ENCODE measurements at places on chromosomes 2 and 18.

- no peak for DNase-seq
These were observed 1616.8 kb upstream of the ACVR2A start for GRCh38 chr2:146228020-146228393.

- peak; percentile 87 for DNase-seq
These were observed 35.8 kb downstream of the SH3RF3 start for GRCh38 chr2:109164739-109165221.

- no peak for DNase-seq
These were observed 19.2 kb downstream of the CWC22 start for GRCh38 chr2:179987916-179988315.

- DNase-seq: no peak
These were observed 707 bp upstream of the SERPINB7 start for GRCh38 chr18:63774511-63774910.

DNA sequence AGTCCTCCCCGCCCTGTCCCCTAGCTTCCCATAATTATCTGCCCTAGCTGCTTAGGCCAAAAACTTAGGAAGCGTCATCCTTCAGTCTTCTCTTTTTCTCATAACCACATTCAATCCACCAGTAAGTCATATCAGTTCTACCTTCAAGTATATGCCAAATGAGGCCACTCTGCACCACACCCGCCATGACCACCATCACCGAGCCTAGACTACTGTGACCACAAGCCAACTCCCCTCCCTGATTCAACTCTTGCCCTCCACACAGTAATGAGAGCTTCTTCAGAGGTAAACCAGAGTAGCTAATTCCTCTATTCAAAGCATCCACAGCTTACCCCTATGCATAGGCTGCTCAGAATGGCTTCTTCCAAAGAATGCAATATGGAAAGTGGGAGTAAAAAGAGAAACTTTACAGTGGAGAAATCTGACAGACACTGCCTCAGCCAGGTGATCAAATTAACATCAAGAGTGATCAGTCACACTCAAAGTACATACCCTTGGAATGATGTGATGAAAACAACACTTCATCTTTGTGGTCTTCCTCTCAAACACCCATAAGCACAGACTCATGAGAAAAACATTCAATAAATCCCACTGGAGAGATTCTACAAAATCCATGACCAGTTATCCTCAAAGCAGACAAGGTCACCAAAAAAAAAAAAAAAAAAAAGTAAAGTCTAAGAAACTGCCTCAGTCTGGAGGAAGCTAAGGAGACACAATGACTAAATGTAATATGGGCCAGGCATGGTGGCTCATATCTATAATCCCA is 17.7 kb downstream of the MBOAT2 start:
- DNase-seq: peak; percentile 89

- DNase-seq: peak; percentile 19
These were observed 281.3 kb downstream of the STK39 start for GRCh38 chr2:167965907-167966761.

DNA sequence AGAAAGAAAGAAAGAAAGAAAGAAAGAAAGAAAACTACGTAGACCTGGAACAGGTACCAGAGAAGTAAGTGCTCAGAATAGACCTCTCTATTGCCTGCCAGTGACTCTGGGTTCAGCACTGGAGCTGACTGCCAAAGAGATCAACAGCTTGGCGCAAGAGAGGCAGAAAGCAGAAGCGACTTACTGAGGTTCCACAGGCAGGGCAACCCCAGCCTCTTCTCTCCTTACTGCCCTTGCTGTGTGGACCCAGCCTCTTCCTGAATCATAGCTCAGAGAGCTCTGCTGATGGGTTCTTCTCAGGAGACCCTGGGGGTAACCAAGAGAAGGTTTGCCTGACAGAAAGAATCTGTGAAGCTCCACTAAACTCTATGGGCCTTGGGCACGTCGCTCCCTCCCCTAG is 7.1 kb downstream of the CAPN13 start:
- no peak for DNase-seq

DNA sequence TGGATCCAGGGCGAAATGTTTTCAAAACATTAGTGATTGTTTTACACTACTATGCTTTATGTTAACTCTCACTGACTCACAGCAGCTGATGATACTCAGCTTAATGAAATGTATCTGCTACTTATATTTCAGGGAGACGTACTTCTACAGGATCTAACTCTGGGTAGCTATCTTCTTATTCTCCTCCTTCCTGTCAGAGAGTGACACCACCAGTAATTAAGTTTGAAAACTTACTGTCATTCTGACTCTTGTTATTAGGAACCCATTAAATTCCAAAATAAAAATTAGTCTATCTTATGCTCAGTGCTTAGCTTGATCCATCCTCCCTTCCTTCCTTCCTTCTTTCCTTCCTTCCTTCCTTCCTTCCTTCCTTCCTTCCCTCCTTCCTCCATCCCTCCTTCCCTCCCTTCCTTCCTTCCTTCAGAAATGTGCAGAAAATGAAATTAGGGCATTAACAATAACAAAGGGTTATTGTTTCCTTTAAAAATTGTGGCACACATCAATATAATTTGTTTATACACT is 441.1 kb downstream of the MEIS1 start:
- no peak for DNase-seq

DNA sequence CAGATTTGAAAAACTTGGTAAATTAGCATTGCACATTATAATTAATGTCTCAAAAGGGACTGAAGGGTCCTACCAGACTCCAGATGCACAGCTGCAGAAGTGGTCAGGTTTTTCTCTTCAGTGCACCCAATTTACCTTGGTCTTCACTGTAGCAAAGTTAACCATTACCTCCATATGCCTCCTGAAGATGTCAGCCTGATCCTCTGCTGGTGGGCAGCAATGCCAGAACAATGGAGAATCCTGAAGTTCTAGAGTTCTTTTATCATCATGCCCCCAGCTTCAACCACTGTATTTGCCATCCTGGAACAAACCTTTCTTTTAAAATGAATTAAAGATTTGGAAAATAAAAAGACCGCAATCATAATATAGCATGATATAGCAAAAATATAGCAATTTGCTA is 1774.8 kb upstream of the CELF4 start:
- no peak for DNase-seq

DNA sequence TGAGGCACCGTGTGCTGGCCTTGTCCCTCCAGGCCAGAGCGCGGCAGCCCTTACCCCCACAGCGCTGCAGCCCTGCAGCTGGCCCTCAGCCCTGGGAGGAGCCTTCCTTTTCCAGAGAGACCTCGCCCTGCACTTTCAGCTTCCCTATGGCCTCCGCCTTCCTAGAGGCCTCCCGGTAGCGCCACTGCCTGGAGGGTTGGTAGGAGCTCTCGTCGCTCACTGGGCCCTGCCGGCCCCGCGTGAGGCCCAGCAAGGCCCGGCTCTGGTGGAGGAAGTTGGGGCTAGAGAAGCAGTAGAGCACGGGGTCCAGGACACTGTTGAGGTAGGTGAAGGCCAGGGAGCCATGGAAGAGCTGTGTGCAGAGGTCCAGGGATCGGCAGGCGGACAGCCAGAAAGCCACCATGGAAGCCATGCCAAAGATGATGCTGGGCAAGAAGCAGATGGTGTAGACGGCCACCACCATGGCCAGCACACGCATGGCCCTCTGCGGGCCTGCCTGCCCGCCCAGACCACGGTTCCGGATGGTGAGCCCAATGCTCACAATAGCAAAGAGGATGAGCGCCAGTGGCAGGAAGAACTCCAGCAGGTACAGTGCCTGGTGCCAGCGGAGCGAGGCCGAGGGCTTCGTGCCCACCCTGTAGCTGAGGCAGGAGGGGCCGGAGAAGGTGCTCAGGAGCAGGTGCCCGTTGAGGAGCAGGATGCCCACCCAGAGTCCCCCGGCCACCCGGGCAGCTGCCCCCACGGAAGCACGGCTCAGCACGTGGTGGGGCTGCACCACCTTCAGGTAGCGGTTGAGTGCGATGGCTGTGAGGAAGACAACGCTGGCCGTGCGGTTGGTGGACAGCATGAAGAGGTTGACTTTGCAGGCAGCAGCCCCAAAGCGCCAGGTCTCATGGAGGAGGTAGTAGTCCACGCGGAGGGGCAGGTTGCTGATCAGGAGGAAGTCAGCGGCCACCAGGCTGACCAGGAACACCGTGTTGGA is 821 bp downstream of the OXER1 start:
- DNase-seq: no peak

- no peak for DNase-seq
These were observed 109.3 kb downstream of the FHOD3 start for GRCh38 chr18:36406805-36407204.

- no peak for DNase-seq
These were observed 88.8 kb upstream of the FAM117B start for GRCh38 chr2:202545931-202546330.

DNA sequence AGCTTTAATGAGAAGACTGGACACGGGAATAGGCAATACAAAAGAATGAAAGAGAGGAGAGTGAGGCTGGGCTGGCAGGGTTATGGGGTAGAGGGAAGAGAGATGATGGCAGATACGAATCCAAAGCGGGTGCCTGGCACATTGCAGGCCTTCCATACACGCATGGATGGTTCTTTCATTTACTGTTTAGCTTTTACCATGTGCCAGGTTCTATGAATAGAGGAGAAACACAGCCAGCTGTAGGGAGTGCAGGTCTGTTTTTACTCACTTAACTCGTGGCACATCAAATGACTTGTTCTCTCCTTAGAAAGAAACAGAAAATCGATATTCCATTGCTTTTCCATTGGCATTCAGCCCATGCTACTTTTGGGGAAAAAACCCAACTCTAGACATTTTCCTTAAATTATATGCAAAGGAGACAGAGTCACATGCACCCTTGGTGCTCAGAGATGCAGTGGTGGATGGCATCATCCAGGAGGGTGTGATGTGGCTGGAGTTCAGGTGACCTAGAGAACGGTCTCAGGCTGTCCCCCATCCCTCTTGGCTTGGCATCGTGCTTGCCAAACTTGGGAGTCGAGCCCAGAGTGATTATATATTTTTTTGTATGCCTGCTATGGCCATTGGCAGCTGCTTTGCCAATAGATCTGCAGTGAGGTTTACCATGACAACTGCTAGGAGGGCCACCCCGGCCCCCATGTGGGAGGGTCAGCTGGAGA is 6.2 kb downstream of the LTBP1 start:
- no peak for DNase-seq

- peak; percentile 62 for DNase-seq
These were observed 206.2 kb downstream of the RTP5 start for GRCh38 chr2:242075696-242076095.

GRCh38 chr2:144378551-144378950 is 141.4 kb downstream of the ZEB2 start:
- DNase-seq: no peak

- DNase-seq: peak; percentile 68
These were observed 14.0 kb downstream of the TNS1 start for GRCh38 chr2:217988840-217989204.

DNA sequence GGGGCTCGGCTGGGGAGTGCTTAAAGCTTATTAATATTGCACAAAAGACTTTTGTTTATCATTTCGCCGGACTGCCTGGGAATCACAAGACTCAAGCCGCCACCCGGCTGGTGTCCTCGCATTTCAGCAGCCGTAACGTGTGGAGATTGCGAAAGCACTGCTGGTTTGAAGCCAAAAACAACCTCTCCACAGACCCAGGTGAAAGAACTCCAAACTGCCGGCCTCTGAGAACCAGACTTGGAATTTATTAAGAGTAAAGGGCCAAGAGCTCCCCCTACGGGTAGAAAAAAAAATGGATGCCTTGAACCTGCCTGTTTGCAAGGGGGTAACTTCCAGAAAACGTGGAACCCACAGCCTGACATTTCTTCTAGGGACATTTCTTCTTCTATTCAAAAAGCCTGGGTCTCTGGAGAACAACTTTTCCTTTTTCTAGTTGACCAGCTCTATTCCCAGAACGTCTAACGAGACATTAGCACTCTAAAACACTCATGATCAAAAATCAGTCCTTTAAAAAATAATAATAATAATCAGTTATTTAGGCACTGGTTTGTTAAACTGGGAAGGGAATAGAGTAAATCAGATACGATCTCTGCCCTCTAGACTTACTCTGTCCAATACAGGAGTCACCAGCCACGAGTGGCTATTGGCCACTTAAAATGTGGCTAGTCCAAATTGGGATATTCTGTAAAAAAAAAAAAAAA is 216.3 kb downstream of the C1D start:
- peak; percentile 77 for DNase-seq

- DNase-seq: peak; percentile 20
These were observed 248.8 kb downstream of the RDH14 start for GRCh38 chr2:18311420-18312195.

GRCh38 chr2:96894151-96894531 is 24.3 kb upstream of the SEMA4C start:
- DNase-seq: no peak

DNA sequence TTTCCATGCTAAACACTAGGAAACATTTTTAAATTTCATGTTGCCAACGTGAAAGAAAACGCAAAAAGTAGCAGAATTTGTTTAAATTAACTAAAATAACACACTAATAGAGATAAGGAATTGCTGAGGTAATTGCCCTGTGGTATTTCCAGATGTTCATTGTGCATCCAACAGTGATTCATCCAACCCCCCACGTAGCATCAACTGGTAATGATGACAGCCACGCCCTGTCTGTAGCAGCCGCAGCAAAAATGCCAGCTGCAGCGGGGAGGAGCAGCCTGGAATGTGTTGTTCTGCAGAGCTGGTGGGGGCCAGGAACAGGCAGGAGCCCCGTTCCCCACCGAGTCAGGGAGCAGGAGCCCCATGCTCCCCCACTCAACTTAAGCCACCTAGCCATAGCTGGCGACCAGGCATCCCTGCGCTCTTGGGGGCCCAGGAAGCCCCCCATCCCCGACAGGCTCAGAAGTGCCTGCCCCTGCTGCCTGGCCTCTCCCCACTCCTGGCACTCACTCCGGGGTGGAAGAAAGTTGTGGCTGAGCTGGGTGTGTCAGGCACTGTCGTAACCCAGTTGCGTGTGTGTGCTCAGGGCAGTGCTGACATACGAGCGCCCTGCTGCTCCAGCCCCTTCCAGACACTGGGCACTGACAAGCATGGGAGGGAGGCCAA is 695.1 kb upstream of the ACVR2A start:
- DNase-seq: peak; percentile 83

- DNase-seq: no peak
These were observed 221.6 kb downstream of the PIK3C3 start for GRCh38 chr18:42176599-42176998.

- DNase-seq: no peak
These were observed 55.6 kb downstream of the BIN1 start for GRCh38 chr2:127051116-127052056.

DNA sequence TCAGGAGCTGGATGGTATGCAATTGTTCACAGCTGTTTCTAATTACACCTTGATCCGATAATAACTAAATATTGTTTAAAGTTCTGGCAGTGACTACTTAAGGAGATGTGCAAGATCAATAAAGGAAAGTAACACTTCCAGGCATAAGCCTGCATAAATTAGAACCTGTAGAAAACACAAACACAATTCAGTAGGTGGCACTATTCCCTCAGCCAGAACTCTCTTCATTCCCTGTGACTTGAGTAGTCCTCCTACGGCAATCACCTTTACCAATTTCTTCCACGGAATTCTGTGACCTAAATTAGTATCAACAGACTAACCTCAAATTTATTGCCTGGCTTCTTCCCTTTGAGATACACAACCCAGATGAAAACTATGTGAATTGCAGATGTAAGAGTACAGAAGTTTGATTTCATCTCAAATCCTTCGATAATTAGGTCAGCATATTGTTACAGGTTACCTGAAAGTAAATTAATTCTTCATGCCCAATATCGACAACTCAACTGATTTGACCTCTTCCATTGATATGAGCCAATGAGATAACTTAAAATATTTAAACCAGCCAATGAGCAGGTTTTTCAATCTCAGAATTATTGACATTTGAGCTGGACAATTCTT is 137.8 kb downstream of the PID1 start:
- peak; percentile 27 for DNase-seq

- DNase-seq: no peak
These were observed 1.6 kb upstream of the POLI start for GRCh38 chr18:54267701-54268100.

- DNase-seq: peak; percentile 99
These were observed 173.0 kb upstream of the REV1 start for GRCh38 chr2:99662761-99663341.

GRCh38 chr18:36493349-36494159 is 196.0 kb downstream of the FHOD3 start:
- DNase-seq: peak; percentile 20

Data from fibroblast of skin of scalp (primary cell).